ENCODE measurements at places on chromosomes 3 and 15. TPM values are rescaled to one million over a fixed set of nuclear protein-coding genes. Genes with fewer than 3 reads are reported as not detected.

POU1F1 gene
- not detected for total RNA-seq

GRK7 gene
- total RNA-seq: not detected

SERP1 gene
- 103 TPM for total RNA-seq

CCRL2 gene
- total RNA-seq: not detected

THSD4 gene
- 3.4 TPM for total RNA-seq

SLC28A2 gene
- total RNA-seq: not detected

FAM240A gene
- not detected for total RNA-seq

ACKR4 gene
- total RNA-seq: 0.22 TPM

CLSTN2 gene
- 63.7 TPM for total RNA-seq

PLIN1 gene
- total RNA-seq: 0.44 TPM

MYO1E gene
- total RNA-seq: 141 TPM

MYH15 gene
- total RNA-seq: 0.05 TPM

DLEC1 gene
- total RNA-seq: 0.17 TPM

Data from chondrocyte (in vitro differentiated cells).